ENCODE measurements at places on chromosomes 1 and 21.
A peak's percentile ranks its signal among the peaks of the same experiment; 100 is the strongest.

- DNase-seq = no peak
These were observed 30.8 kb upstream of the AGO1 start for GRCh38 chr1:35852241-35852640.

- no peak for DNase-seq
These were observed 46.0 kb downstream of the RUNX1 start for GRCh38 chr21:35002879-35003722.

DNA sequence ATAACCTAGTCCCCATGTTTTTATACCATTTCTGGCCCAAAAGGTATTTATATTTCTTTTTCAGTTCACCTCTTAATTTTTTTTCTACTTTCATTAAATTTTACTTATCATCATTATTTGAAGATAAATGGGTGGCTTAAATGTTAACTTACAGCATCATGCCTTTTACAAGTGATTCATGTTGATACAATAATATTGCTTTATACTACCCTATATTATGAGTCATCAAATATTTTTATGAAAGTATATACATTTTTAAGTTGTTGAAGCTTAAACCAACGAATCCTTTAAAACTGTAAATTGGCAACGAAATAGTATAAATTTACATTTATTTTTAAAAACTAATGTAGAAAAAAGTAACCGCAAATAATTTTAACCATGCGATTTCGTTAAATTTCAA is 207.9 kb downstream of the DPYD start:
- no peak for DNase-seq

GRCh38 chr21:33943293-33943692 is 27.7 kb upstream of the ATP5PO start:
- no peak for DNase-seq

- no peak for DNase-seq
These were observed 49.0 kb upstream of the NADK start for GRCh38 chr1:1827089-1827848.

GRCh38 chr21:45017039-45017960 is 57.1 kb upstream of the ADARB1 start:
- DNase-seq = no peak

- no peak for DNase-seq
These were observed 18.6 kb upstream of the PTPRF start for GRCh38 chr1:43512133-43512532.

- no peak for DNase-seq
These were observed 47.6 kb upstream of the SAMD13 start for GRCh38 chr1:84253891-84254290.

GRCh38 chr1:156115514-156116374 is 1.2 kb downstream of the LMNA start:
- DNase-seq = no peak

GRCh38 chr1:54013393-54014008 is 4.5 kb downstream of the LDLRAD1 start:
- DNase-seq = no peak

DNA sequence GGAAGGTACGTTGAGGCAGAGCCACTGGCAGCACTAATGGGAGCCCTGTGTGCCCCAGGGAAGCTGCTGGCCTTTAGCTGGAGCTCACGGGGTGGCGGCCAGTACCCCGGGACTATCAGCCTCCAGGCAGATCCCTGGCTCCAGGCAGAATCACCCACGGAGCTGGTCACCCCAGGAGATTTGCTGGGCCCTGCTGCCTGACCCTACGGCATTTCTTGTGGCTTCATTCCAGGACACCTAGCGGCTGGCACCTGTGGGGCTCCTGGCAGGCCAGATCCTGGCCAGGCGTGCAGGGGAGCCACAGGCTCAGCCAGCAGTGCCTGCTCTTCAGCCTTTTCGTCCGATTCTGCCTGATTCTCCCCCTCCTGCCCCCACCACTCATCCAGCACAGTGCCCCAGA is 7.1 kb downstream of the PADI1 start:
- DNase-seq = no peak

DNA sequence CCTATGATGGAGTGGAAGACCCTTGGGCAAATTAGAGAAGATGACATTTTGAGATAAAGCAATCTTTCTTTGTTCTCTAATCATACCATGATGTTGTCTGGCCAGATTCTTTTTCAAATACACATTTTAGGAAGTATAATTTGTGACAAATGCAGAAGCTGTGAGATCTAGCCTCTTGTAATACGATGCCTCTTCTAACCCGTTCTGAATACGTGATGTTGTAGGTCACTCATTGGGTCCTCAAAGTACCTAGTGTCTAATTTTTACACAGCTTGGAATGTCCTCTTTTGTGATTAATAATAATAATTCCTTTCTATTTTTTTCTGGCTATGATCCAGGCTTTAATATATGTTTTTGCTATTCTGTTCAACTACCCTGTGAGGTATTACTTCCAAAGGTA is 502.7 kb downstream of the NUF2 start:
- no peak for DNase-seq

DNA sequence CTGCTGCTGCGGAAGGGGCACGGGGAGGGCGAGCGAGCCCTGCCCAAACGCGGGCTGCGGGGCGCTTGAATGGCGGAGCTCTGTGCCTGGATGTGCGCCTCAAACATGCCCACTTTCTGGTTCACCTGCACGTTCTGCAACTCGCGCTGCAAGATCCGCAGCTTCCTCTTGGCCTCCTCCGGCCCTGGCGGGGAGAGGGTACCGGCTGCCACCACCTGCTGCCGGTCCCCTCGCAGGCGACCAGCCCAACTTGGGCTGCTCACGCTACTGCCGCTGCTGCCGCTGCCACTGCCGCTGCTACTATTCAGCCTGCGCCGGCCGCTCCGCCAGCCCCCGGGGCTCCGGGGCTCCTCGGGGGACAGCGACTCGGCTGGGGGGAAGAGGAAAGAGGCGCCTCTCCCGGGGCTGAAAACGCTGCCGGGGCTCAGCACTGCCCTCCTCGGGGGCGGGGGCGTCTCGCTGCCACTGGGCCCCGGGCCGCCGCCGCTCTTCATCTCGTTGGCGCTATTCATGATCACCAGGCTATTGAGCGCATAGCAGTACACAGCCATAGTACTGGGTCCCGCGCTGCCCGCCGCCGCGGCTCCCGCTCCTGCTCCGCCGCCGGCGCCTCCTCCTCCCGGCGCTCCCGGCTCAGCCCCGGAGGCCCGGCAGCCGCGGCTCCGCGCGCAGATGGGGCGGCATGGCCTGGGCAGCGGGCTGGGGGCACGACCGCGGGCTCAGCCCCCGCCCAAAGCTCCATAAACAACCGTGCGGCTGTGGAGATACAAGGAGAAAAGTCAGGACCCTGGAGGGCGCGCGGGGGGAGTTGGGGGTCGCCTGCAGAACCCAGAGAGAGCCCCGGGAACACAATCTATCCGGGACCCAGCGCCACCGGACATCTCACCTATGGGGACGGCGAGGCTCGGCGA is 1.9 kb downstream of the ITPKB start:
- peak; percentile 62 for DNase-seq

GRCh38 chr1:234315091-234315541 is 58.1 kb upstream of the COA6 start:
- DNase-seq = no peak

GRCh38 chr1:239387304-239388158 is 1.2 kb downstream of the CHRM3 start:
- no peak for DNase-seq

DNA sequence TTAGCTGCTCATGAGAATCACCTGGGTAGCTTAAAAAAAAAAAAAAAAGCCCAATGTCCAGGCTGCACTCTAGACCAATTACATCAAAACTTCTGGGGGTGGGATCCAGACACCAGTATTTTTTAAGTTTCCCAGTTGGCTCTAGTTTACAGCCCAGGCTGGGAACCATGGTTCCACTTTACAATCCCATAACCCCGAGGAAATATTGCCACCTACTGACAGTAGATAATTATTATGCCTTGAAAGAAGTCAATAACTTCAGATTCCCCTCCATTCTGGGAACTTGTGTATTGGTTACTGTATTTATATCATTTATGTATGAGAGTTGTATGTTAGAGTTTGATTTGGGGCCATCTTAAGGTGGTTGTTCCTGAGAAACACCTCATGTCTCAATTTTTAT is 100.2 kb downstream of the SPATA46 start:
- DNase-seq = no peak

- DNase-seq = no peak
These were observed 220.2 kb downstream of the GREM2 start for GRCh38 chr1:240391660-240392260.

DNA sequence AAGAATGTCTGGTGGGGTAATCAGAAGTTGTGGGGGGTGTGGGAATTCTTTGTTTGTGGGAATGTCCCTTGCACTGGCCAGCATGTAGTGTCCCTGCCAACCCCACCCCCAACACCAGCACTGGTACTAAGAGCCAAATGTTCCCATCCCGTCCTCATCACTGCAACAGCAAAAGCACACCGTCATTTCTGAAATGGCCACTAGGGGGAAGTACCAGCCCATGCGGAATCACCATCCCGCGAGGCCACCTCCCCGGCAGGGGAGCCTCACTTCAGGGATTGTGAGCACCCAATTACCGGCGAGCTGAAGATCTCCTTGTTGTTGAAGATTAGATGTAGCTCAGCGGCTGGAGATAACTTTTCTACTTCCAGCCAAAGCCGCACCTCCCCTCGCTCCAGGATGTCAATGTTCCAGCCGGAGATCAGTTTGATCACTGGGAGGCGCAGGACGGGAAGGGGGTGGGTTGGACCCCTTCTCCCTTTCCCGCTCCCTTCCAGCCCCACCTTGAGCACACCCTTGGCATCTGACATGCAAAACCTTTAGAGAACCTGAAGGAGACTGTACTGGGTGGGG is 41.0 kb downstream of the MYOM3 start:
- DNase-seq = peak; percentile 74

DNA sequence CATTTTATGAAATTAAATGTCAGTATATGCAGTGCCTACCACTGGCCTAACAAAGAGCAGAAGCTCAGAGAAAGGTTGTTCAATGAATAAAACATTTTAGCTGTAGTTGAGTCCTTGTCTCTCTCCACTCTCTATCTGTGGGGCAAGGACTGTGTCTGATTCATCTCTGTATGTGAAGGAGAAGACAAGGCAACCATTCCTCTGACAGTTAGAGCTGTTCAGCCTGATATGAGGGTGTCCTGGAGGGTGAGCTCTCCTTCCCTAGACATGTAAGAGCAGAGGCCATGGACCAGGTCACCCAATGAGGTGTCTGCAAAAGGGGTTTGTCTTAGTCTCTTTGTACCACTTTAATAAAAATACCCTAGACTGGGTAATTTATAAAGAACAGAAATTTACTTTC is 4.5 kb upstream of the PDZK1IP1 start:
- DNase-seq = no peak

GRCh38 chr1:74502432-74502831 is 10.0 kb downstream of the LRRC53 start:
- DNase-seq = no peak

DNA sequence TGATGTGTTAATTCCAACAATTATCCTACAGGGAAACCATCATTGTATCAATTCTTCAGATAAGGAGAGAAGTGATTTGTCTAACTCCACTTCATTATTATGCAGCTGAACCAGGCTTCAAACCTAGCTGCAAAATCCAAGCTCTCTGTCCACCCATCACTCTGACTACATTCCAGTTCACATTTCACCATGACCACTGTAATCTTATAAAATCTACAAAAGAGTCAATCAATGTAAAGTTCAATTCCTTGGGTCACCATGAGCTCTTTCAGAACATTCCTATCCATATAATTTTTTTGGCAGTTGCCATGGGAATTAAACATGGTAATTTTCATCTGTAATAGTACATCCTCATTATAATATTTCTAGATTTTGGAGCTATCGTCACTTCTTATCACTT is 100.9 kb downstream of the PLPPR5 start:
- no peak for DNase-seq

DNA sequence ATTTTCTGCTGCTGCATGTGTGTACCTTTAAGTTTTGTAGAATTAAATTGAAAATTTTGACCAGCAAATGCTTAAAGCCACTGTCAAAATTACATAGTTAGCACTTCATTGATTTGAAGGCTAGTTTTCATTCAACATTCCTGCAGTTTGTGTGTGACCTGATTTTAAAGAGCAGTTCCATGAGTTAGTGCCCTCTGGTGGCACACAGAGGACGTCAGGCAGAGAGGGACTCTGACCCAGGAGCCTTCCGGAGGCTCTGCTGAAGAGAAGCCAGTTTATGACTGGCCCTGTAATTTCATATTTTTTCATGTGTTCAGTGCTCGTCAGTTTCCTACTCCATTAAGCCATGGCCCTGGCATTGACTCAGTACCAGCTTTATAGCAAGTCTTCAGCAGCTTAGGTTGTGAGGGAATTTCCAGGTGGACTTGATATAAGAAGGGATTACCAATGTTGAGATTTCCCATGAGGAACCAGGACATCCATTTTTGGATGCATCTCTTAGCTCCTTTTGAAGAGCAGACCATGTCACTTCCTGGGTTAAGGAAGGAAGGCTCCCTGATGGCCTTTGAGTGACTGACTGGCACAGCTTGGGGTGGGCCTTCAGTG is 104.7 kb downstream of the CAMTA1 start:
- DNase-seq = peak; percentile 30

- DNase-seq = no peak
These were observed 7.0 kb downstream of the TMEM63A start for GRCh38 chr1:225875044-225875815.

DNA sequence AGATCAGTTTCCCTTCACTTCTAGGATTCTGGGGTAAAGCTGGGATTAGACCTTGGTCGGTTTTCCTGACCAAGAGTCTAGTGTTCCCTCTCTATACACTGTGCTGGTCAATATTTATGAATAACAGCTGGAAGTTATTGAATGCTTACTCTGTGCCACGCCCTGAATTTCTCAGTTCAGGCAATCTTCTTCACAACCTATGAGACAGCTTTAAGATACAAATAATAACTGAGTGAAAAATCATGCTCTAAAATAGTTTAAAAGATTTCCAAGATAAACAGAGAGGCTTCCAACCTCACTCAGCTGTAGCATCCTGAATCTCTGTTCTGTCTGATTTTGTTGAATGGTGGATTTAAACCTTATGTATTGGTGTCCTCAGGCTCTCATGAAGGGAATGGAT is 72.2 kb downstream of the GNG12 start:
- no peak for DNase-seq

DNA sequence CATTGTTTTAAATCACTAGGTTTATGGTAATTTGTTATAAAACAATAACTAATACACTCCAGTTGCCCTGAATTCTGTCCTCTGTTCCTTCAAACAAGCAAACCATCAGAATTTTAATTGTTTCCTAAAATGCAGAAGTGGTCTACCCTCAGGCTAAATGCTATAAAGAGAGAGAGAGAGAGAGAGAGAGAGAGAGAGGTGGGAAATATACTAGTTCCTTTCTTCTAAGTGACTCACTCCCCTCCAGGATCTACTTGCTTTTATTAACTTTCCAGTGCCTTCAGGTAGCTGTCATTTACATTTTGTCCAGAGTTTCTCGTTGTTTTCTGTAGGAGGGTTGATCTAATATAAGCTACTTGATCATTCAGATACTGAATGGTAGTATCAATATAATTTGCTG is 26.4 kb downstream of the LRRC53 start:
- no peak for DNase-seq

- DNase-seq = no peak
These were observed 148.5 kb downstream of the GALNT2 start for GRCh38 chr1:230215529-230215928.

GRCh38 chr1:7930645-7931445 is 9.8 kb downstream of the TNFRSF9 start:
- DNase-seq = peak; percentile 37

GRCh38 chr21:14736672-14737071 is 190.6 kb upstream of the SAMSN1 start:
- no peak for DNase-seq

- no peak for DNase-seq
These were observed 323.7 kb upstream of the FAM78B start for GRCh38 chr1:166490437-166490991.

All from CD4-positive, alpha-beta T cell treated with Interleukin-15 for 4 hours (primary cell).